Tibial nerve (tissue), 4 donors: ENCODE measurements at places on chromosomes 12 and 14.

DNA sequence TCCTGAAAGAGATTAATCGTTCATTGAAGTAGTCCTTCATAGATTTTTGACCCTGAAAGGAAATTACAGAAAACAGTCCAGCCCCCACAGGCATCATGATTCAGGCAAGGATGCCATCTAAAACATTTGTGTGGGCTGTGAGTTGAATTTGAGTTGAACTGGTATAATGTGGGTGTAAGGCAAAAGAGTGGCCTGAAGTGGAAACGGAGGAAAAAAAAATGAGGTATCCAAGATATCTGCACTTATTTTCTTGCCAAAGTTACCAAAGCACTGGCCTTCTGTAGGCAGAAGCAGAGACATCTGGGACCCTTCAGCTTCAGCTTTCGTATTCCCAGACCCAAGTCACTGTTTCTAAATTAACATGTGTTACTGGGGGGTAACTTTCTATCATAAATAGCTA lies 105.1 kb upstream of the DIO2 start:
- no peak for DNase-seq

- no peak for DNase-seq
Observed at GRCh38 chr12:62805517-62805916, 129.4 kb downstream of the PPM1H start.

DNA sequence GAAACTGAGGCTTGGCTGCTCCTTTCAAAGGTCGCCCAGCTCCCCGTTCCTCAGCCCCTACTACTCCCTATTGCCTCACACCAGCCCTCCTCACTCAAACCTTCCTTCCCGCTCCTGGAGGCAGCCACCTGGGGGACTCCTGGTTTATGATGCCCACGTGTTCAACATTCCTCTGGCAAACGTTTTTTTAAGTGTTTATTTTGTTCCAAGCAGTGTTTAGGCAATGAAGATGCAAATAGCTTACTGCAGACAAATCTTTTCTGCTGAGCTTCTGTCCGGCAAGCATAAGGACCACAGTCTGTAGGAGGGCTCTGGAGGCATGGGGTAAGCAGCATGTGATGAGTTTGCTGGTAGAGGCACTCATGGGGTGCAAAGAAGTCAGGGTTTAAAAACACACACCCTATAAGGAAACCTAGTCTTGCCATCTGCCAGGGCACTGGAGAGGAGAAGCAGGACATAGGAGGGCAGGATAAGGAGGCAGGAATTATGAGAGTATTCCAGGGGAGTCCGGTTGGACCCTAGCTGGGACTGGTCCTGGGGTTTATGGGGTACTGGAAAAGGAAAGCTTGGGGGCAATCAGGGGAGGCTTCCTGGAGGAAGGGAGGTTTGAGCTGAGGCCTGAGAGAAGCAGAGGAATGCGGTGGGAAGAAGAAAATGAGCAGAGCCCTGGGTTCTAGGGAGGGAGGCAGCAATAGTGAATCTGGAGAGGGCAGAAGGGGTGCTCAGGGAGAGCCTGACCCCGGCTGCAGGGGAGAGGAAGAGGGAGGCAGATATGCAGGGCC lies 123.3 kb downstream of the NCOR2 start:
- DNase-seq, result no peak

GRCh38 chr14:35044939-35045797 lies 904 bp upstream of the FAM177A1 start:
- DNase-seq, result no peak

- no peak for DNase-seq
Observed at GRCh38 chr12:106981788-106982187, 5.2 kb downstream of the MTERF2 start.

DNA sequence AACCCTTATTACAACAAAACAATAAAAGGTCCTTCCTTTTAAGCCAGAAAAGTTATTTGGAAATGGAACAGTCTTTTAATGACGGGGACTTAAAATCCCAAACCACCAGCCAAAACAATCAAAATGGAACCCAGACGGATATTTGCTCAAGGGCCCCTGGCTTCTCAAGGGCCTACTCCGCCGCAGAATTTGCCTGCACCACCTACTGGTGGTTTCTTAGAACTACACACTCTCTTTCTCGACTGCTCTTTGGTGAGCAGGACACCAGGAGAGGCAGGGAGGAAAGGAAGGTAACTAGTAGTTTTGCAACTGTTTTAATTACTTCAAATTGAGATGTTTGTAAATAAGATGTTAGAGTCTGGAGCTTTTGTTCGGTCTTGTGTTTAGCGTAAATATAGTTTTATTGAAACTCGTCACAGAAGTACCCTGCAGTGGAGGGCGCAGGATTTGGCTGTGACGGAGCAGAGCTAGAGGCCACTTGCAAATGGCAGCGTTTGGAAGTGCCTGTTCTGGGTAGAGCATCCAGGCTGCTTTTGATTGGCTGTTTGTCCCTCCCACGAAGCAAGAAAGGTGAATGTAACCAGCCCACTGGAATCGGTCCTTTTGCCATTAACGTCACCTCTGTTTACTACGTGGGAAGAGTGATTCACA lies 238.5 kb downstream of the CACNA1C start:
- DNase-seq, result no peak

DNA sequence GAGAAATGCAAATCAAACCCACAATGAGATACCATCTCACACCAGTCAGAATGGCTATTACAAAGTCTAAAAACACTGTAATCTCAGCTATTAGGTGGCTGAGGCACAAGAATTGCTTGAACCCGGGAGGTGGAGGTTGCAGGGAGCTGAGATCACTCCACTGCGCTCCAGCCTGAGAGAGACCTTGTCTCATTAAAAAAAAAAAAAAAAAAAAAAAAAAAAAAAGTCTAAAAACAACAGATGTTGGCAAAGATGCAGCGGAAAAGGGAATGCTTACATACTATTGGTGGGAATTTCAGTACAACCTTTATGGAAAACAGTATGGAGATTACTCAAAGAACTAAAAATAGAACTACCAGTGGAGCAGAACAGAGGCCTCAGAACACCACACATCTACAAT lies 19.0 kb upstream of the ATF7 start:
- no peak for DNase-seq

DNA sequence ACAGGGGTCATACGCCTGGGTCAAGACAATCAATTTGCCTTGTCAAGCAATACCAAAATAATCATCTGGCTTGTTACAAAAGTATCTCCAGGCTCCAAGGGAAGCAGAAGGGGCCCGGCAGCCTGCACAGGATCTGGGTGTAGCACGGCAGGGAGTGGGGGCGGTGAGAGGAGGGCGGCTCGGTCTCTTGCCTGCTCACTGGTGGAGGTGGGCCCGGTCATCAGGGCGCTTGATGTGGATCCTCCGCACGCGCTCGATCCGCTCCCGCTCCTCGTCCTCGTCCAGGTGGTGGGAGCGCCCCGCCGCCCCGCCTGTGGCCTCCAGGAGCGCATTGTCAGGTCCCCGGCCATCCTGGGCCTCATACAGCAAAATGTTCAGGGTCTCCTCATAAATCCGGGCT lies 25.7 kb downstream of the KCTD10 start:
- no peak for DNase-seq

DNA sequence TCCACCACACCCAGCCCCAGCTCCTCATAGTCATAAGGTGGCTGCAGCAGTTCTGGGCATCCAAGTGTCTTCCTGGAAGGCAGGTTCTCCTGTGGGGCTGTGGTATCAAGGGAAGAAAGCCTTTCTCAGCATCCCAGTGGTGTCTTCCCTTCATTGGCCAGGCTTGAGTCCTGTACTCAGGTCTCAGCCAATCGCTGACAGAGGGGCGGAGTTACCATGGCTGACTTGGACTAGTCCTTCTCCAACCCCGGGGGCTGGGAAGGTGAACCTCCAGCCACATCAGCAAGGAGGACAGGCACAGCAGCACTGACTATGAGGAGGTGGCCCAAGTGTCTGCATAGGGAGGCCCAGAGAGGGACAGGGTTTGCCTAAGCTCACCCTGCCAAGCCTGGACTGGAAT lies 64.0 kb upstream of the SLC24A4 start:
- DNase-seq, result no peak

- DNase-seq, result no peak
Observed at GRCh38 chr14:56004786-56005185, 113.4 kb upstream of the PELI2 start.

- DNase-seq, result no peak
Observed at GRCh38 chr14:59363531-59364226, 101.5 kb downstream of the GPR135 start.

- no peak for DNase-seq
Observed at GRCh38 chr12:13347241-13348043, 150.9 kb downstream of the EMP1 start.

GRCh38 chr12:107130830-107131611 lies 37.7 kb upstream of the CRY1 start:
- no peak for DNase-seq

GRCh38 chr12:53251477-53252348 lies 16.4 kb upstream of the ESPL1 start:
- DNase-seq, result peak; percentile 65

- DNase-seq, result no peak
Observed at GRCh38 chr12:13049816-13050215, 5.6 kb downstream of the FAM234B start.

- DNase-seq, result no peak
Observed at GRCh38 chr12:114397978-114398881, 7.7 kb downstream of the TBX5 start.

DNA sequence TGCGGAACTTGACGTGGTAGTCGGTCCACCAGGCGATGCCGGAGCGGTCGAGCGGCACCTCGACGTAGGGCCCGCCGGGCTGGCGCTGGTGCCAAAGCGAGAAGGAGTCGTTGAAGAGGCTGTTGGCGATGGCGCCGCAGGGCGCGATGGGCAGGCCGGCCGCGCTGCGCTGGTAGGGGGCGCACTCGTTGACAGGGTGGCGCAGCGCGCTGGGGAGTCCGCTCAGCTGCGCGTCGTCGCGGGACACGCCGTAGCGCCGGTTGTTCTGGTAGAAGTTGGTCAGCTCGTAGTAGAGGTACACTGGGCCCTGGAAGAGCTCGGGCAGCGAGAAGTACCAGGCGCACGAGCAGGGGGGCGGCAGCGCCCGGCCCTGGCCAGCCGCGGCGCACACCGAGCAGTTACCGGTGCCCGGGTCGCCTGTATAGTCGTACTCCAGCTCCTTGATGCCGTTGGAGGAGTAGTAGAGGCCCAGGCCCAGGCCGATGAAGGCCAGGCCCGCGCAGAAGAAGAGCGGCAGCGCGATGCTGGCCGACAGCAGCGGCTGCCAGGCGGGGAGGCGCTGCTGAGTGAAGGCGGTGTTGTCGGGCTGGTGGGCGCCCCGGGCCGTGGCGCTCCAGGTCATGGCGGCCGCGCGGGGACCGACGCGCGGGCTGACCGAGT lies 482 bp downstream of the TMEM30B start:
- DNase-seq, result peak; percentile 38

- DNase-seq, result no peak
Observed at GRCh38 chr12:65889144-65889880, 65.0 kb downstream of the HMGA2 start.

DNA sequence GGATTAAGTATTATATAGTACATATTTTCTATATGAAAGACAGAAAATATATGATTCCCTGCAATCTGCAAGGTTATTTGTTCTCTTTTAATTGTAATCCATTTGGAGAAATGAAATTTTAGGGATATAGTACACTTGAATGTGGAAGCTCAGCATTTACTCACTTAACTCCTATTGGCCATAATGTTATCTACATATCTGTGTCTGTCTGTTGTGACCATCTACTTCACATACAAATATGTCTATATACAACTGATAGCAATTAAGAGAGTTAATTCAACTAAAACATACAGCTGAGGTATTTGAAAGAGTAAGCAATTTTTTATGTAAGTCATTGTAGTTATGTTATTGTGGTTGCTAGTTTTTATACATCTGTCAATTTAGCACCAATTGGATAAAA lies 12.9 kb downstream of the FOXG1 start:
- no peak for DNase-seq

GRCh38 chr12:43349863-43350262 lies 202.1 kb downstream of the ADAMTS20 start:
- DNase-seq, result no peak

GRCh38 chr12:130646716-130647370 lies 69.3 kb downstream of the RIMBP2 start:
- no peak for DNase-seq

DNA sequence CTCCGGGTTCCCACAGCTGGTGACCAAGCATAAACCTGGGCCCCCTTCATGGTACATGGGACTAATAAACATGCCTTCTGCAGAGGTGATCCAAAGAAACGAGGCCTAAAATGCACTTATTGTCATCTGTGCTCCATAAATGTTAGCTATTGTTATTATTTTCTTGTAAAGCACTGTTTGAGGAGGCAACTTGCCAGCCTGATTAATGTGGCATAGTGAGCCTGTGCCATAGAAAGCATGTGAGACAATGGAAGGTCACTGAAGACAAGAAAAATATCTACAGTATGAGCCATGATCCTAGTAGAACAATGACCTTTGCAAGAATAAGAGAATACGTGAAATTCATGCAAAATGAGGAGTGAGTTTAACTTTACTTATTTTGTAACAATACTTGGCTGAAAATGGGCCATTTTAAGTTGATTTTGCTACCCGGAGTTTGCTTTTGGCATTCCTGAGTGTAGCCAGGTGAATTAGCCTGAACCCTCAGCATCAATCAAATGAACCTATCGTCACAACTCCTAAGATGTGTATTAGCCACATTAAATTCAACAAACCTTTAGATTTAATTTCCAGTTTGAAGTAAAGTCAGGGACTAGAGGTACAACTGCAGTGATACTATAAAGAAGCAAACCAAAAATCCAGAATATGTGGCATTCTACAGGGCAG lies 52.2 kb downstream of the CPM start:
- no peak for DNase-seq

DNA sequence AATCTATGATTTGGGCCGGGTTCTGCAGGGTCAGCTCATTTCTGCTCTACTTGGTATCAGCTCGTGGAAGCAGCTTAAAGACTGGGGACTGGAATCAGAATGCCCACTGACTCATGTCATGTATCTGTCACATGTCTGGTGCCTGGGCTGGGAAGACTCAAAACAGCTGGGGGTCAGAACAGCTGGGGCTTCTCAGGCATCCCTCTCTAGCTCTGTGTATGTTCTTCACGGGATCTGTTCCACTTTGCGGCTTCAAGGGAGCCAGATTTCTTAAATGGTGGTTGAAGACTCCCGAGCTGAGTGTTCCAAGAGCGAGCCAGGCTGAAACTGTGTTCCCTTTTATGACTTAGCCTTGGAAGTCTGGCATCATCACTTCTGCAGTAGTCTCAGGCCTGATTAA lies 11.9 kb downstream of the AEBP2 start:
- DNase-seq, result no peak

- DNase-seq, result no peak
Observed at GRCh38 chr12:65695113-65695865, 129.0 kb upstream of the HMGA2 start.

DNA sequence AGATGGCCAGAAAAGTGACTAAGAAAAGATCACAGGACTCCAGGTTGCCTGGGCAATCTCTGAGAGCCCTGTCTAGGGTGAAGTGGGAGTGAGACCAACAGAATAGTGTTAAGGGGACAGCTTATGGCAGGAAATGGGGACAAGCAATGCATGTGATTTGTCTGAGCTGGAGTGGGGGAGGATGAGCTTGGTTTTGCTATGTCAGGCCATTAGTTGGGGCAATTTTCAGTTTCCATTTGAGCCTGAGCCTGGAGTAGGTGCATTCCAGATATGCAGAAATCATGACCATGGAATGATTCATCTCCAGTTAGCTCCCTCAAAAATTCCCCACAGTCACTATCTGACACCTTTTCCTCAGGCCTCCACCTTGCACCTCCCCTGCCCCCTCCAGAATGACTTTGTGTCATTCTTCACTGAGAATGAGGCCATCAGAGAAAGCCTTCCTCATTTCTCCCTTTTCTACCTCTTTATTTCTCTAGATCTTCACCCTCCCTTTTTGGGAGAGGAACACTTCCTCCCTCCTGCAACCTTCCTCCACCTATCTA lies 150.9 kb upstream of the PLEKHG7 start:
- DNase-seq, result no peak

GRCh38 chr14:94793901-94794300 lies 24.0 kb upstream of the GSC start:
- DNase-seq, result no peak

- no peak for DNase-seq
Observed at GRCh38 chr12:102685841-102686240, 205.5 kb upstream of the IGF1 start.
